ENCODE measurements at places on chromosomes 2 and 18. TPM values are rescaled to one million over a fixed set of nuclear protein-coding genes. Genes with fewer than 3 reads are reported as not detected.

The SLC23A3 gene
- total RNA-seq = 0.39 TPM

The LRRTM4 gene
- total RNA-seq = 0.19 TPM

The TLX2 gene
- total RNA-seq = 1.3 TPM

The ABHD1 gene
- 37.3 TPM for total RNA-seq

The TFPI gene
- total RNA-seq = 10.5 TPM

The UGT1A4 gene
- not detected for total RNA-seq

The CHST10 gene
- 21.5 TPM for total RNA-seq

The TDRD15 gene
- total RNA-seq = 11.3 TPM

The EFHD1 gene
- total RNA-seq = 22.9 TPM

The CDC42EP3 gene
- 50.6 TPM for total RNA-seq

The MOCOS gene
- total RNA-seq = 1.9 TPM

The CAVIN2 gene
- total RNA-seq = 5.1 TPM

The RIT2 gene
- total RNA-seq = not detected

The ITGA4 gene
- 3.8 TPM for total RNA-seq

The PDCD1 gene
- total RNA-seq = 0.39 TPM
